Activated T-helper 1 cell treated with anti-CD3 and anti-CD28 coated beads, Interleukin-2, amount 50 U/mL, for 16 hours (primary cell): ENCODE measurements at places on chromosomes 4 and X.

DNA sequence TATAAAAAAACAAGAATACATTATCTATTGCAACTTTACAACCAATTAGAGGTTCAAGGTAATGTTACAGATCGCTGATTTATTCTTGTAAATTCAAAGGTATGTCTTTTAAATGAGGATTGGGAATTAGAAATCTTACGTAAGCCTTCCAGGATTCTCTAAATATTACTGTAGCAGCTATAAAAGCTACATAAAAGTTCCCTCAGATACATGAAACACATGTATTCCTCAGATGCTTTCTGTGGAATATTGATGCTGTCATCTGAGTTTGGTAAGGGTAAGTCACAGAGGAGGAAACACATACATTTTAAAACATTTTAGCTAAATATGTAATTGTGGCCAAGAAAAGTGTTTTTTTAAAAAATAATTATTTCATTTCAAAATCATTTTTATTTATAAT, 3.4 kb downstream of the AFP start:
- DNase-seq, result no peak

DNA sequence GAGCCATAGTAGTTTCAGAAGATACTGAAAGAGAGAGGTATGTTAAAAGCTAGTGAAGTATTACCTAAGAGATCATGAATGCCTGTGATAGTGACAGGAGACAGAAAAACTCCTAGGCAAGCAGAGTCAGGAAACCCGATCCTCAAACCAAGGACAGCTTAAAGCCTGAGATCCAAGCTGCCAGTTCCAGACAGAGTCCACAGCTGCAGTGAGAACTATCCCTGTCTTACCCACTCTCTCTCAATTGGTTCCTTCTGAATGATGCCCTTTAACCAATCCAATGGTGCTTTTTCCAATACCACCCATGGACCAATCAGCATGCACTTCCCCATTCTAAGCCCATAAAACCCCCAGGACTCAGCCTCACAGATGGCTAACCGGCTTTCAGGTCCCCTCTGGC, 90.4 kb upstream of the PCDH10 start:
- no peak for DNase-seq

DNA sequence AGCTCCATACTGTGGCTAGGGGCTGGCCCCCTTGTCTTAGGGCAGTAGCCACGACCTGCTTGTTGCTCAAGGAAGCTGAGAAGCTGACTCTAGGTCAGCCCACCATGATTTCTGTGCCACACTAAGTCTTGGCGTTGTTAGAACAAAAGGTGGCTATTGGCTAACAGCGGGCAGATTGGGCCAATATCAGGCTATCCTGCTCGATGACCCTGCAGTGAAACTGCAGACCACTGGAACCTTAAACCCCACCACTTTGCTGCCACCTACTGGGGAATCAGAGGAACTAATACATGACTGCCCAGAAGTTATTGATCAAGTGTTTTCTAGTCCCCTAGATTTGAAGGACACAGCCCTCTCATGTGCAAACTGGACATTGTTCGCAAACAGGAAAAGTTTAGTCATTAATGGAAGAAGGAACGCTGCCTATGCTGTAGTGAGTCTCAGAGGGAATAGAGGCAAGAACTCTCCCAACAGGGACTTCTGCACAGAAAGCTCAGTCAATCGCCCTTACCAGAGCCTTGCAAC, 17.0 kb upstream of the PAPSS1 start:
- no peak for DNase-seq

DNA sequence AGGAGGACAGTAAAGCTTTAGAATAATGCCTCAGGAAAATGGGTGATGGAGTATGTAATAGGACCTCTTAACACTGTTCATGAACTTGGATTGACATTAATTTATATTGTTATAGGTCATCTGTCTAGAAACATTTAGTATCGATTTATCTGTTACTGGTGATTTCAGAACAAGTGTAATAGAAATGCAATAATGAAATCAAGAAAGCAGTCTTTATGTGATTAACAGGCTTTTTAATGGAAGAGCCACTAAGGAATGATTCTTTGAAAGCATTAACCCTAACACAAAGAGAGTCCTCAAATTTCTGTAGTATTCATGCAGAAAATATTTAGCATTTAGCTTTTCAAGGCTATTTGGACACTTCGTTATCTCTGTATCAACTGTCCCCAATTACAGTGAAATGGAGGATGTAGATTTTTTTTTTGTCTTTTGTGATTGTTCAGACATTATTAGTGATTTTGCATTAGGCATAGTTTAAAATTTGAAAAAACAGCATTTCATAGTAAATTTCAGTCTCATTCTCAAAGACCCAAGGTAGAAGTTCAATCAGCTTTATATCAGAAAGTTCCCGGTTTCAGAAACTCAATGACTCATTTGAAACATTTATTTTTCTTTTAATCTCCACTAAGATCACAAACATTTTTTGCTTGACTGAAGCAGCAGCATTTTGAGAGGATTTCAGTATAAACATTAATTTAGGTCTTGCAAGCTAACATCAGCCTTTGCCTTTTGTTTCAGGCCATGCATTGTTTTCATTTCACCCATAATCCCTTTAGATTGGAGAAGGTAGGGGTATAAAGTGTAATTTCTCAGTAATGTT, 56.3 kb downstream of the AGTR2 start:
- no peak for DNase-seq

DNA sequence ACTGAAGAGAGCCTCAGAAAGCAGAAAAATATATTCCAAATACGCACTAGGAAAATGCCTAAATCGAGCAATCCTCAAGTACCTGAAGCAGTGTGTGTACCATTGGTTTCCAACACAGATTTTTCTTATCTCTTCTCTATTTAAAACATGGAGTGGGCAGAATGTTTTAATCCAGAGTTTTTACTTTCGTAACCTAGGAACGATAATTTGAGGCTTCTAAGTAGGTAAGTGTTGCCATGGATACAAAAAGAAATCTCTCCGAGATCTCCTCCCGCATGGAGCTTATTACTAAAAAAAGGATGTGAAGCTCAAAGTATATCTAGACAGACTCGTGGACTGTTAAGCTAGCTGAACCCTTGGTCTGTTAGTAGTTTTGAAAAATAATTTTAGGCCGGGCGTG, 23.0 kb upstream of the OTUD4 start:
- DNase-seq, result no peak

DNA sequence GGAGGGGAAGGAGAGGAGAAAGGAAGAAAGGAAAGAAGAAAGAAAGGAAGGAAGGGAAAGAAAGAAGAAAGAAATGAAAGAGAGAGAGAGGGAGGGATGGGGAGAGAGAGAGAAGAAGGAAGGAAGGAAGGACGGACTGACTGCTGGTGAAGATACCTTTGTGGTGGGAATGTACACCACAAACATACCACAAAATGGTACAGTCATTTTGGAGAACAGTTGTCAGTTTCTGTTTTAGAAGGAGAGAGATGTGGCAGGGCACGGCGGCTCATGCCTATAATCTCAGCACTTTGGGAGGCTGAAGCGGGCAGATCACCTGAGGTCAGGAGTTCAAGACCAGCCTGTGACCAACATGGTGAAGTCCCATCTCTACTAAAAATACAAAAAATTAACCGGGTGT, 40.0 kb upstream of the SHISA3 start:
- DNase-seq, result no peak

DNA sequence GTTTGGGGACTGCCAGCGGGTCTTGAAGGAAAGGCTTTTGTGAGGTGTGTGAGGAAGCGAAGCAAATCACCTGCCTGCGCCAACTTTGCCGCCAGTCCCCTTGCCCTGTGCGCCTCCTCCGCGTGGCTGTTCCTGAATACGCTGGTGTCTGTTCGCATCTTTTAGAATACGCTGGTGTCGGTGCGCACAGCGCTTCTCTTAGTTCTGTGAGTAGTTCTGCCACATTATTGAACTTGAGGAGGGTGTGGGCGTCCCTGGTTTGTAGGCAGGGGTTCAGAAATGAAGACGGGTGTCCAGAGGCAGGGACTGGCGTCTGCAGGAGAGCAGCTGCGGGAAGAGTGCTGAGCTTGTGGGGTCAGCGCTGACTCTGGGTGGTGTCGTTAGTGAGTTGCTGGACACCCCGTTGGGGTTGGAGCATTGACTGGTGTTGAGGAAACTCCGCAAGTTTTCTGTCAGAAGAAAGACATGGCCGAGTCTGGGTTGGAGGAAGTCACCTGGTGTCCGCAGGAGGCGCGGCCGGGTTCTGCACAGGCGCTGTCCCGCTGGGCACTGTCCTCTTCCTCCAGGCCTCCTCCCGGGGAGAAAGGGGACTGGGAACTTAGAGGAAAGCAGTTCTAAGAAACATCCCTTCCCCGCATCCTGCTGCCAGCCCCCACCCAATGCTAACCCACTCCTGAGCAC, 930 bp downstream of the ZNF718 start:
- no peak for DNase-seq

- no peak for DNase-seq
Measured at GRCh38 chr4:173821036-173821435, 291.0 kb upstream of the HAND2 start.

- no peak for DNase-seq
Measured at GRCh38 chr4:105547769-105548168, 4.7 kb upstream of the ARHGEF38 start.

DNA sequence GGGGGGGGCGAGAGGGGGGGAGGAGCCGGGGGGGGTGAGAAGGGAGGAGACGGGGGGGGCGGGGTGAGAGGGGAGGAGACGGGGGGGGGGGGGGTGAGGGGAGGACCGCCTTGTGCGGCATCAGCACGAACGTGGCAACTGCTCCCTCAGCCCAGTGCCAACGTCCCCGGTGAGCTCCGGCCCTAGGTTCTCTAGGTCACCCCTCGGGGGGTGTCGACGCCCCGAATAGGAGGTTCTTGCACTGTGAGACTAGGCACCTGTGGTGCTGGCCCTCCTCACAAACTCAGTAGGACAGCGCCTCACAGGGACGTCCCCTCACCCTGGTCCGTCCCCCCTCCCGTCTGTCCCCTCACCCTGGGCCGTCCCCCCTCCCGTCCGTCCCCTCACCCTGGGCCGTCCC, 21.5 kb upstream of the GTPBP6 start:
- no peak for DNase-seq

DNA sequence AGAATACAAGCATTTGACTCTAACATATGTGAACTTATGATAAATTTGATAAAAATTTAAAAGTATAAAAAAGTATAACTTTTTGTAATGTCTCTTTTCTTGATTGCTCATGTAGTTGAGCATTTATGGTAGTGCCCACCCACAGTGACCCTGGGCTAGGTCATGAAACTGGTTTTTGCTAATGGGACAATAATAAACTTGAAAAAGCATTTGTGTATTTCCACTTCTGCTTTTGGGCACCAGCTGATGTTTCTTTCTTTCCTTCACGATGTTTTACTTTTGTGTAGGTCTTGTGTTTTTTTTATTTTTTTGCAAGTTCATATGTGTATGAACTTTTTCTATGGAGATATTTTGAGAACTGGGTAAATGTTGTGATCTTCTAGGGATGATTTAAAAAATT, 313.1 kb downstream of the CBLL2 start:
- DNase-seq, result no peak

GRCh38 chr4:101037938-101038413, 309.4 kb downstream of the PPP3CA start:
- no peak for DNase-seq

DNA sequence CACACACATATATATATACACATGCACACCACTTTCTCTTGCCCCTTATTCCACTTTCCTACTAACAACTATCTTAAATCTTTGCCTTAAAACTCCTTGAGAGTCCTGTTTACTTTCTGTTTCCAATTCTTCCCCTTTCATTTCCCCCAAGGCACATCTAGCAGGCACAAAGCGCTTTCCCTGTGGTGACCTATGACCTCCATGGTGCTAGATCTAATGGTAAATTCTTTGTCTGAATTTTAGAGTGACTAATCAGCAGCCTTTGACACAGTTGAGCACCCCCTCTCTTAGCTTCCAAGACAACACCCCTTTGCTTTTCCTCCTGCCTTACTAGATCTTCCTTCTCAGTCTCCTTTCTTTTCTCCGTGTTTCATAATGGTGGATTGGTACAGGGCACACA, 236.4 kb upstream of the TTC29 start:
- no peak for DNase-seq

DNA sequence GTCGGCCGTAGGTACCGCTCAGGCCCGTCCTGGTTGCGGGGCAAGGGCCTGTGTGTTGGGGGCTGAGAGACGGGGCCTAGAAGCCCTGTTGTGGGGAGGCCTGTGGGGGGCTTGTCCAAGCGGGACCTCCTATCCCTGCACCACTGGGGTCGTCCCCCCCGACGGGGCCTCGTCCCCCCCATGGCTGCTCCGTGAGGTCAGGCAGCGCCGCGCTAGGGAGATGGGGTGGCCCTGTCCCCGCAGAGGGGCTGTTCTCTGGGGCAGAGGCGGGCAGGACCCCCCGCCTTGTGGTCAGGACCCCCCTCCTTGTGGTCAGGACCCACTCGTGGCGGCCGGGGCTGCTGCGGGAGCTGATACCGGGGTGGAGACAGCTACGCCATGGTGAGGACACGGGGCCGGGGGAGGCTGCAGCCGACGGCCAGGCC, 12.1 kb upstream of the GTPBP6 start:
- no peak for DNase-seq

DNA sequence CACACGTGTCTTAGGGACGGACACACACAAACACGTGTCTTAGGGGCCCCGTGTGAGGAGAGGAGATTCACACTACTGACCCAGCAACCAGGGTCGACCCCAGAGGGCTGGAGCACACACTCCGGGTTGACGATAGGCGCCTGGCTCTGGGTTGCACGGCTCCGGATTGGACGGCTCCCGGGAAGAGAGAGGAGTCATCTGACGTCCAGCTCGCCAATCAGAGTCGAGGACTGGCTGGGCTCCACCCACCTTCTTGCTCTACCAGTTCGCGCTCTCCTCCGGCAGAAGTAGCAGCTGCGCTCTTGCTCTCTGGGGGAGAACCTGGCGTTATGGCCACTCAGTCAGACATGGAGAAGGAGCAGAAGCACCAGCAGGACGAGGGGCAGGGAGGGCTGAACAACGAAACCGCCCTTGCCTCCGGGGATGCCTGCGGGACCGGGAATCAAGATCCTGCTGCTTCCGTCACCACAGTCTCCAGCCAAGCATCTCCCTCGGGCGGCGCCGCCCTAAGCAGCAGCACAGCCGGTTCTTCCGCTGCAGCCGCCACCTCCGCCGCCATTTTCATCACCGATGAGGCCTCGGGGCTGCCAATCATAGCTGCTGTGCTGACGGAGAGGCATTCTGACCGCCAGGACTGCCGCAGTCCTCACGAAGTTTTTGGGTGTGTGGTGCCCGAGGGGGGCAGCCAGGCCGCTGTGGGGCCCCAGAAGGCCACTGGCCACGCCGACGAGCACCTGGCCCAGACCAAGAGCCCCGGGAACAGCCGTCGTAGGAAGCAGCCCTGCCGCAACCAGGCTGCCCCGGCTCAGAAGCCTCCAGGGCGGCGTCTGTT, 74.3 kb downstream of the NUDT10 start:
- no peak for DNase-seq

- no peak for DNase-seq
Measured at GRCh38 chr4:158681629-158682028, 9.5 kb downstream of the ETFDH start.

DNA sequence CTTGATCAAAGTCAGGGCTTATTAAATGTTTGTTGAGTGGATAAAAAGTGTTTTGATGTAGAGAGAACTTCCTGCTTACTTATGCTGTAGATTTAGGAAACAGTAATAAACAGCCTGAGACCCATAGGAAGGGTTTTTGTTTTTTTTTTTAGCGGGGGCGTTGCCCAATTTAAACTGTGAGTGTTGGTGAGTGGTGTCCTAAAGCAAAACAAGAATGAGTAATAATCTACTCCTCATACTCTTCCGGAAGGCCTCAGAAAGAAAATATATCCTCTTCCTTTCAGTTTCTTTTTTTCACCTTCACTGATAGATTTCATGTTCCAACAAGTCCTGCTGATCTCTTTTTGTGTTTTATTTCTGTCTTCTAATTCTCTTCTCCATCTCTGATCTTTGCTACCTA, 104.4 kb upstream of the SCML1 start:
- DNase-seq, result no peak

- DNase-seq, result no peak
Measured at GRCh38 chr4:118834070-118834469, 1.9 kb downstream of the SEC24D start.
